Ureter (tissue), 1 donor: ENCODE measurements at places on chromosomes 6 and 20.
A peak's percentile ranks its signal among the peaks of the same experiment; 100 is the strongest.

DNA sequence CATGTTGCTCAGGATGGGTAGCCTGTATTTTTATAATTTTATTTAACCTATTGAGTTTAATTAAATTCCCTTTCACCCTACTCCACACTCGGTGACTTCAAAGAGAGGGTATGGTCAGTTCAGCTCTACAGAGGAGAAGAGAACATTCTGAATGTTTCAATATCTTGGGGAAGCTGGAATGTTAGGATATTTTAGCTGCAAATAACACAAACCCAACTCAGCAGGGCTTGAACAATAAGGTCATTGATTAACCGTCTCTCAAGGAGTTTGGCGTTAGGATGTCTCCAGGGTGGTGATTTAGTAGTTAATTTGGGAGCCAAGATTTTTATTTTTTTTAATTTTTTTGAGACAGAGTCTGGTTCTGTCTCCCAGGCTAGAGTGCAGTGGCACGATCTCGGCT lies 143.6 kb upstream of the SALL4 start:
- DNase-seq = no peak

DNA sequence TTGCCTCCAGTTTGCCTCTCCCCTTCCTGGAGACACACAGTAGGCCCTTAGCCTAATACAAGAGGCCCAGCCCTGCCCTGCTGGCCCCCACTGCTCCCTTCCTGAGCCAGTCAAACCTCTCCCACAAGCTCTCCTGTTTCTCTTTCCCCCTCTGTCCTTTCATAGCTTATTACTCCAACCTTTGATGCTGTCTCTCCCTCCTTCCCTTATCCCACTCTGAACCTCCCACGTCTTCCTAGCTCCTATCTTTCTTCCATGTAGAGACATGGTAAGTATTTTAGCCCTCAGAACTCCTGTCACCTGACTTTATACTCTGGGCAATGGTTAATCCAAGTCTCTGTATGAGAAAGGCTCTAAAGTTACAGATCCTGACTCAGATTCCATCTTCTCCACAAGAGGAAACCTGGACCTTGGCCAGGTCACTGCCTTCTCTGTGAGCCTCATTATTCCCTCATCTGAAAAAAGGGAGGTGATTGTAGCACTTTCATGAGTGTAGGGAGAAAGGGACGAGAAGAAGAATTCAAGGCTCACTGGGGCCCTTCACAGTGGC lies 6.7 kb downstream of the TGIF2 start:
- no peak for DNase-seq

DNA sequence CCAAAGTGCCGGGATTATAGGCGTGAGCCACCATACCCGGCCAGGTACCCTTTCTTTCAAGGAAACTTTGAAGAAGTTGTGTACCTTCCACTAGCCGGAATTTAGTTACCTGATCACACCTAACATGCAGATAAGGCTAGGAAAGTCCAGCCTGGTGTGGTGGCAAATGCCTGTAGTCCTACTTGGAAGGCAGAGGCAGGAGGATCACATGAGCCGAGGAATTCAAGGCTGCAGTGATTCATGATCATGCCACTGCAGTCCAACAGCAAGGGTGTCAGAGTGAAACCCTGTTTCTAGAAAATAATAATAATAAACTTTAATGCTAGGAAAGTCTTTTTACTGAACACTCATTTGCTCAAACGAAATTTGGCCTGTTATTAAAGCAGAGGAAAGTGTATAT lies 21.0 kb downstream of the NFYA start:
- no peak for DNase-seq

DNA sequence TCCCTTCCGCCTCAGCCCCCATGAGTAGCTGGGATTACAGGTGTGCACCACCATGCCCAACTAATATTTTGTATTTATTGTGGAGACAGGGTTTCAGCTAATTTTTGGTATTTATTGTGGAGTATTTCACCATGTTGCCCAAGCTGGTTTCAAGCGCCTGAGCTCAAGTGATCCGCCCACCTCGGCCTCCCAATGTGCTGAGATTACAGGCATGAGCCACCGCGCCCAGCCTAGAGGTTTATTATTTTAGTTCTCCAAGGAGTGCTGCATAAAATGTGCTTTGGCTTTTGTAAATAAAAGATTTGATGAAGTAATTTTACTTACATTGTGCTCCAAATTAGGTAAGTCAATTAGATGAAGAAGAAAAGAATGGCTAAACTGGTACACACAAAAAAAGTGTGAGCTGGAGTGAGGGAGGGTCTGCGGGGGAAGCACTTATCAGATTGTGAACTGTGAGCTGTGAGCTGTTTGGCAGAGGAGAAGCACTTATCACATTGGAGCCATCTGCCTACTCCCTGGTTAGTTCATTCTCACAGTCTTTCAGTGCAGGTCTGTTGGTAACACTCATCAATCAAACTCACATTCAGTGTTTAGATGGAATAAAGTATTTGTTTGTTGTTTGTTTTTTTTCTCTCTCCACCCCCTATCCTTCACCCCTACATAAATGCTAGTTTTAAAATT lies 398.0 kb downstream of the EPHA7 start:
- DNase-seq = no peak

DNA sequence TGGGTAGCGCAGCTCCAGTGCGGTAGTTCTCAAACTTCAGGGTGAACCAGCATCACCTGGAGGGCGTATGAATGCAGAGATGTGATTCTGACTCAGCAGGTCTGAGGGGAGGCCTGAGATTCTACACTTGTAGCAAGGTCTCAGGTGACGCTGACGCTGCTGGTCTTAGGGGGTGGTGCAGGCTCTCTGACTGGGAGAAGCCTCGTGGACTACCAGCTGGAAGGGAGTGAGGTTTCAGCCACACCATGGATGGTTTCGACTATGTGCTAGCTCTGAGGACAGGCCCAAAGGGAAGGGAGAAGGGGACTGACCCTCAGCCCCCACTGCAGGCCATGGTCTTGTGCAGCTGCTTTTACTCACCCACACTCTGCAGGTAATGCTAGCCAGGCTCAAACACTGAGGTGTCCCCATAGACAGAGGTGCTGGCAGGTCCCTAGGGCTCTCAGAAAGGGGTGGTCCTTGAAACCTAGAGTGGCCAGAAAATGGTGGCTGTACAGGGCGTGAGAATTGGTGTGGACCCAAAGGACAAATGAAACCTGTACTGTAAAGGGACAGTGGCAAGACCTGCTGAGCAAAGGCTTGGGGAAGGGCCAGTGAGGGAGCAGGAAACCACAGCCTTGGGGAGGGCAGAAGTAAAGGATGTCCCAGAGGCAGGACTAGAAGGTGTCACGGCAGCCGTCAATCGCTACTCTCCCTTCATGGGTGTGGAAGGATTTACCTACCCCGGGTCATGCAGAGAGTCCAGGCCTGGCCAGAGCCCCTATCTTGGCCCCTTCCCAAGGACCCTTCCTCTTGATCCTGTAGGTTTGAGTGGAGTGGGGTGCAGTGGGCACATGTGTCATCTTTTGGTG lies 52.7 kb downstream of the EBF4 start:
- DNase-seq = no peak

- peak; percentile 49 for DNase-seq
Observed at GRCh38 chr6:134372603-134373281, 54.8 kb upstream of the SGK1 start.

- DNase-seq = no peak
Observed at GRCh38 chr6:115890238-115890637, 170.5 kb downstream of the FRK start.

- DNase-seq = no peak
Observed at GRCh38 chr6:12421596-12421995, 131.4 kb downstream of the EDN1 start.

- no peak for DNase-seq
Observed at GRCh38 chr20:41038149-41038877, 9.7 kb downstream of the TOP1 start.

DNA sequence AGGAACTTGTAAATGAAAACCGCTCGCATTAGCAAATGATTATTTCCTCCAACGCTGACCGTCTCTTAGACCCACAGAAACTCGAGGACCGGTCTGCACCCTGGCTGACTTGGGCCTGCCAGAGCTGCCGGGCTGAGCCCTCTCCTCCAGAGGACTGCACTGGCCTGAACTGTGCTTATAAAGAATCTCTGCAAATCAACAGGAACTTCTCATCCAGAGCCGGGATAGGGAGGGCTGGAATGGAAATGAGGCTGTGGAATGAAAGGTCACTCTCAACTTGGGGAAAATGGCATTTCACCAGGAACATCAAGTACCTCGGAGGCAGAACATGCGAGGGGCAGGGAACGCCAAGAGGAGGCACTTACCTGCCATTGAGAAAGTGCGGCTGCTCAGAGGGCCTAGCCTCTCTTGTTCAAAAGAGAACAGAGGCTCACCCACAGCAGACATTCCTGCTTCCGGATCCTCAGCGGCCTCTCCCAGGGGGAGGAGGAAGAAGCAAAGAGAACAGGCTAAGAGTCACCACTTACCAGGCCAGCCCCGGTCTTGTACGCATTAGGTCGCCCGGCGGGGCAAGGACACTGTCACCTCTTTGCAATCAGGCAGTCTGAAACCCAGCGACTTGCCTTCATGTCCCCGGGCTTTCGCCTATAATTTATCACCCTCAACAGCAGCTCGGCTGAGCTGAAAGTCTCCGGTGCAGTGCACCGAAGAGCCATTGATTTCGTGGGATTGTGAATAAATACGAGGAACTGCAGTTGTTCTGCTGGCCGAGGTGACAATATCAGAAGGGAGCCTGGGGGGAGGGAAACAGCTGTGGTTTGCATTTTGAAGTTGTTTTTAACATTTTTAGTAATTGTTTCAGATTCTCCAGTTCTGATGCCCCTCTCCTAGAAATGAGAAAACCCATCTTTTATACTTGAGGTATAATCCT lies 37.6 kb downstream of the ZMYND8 start:
- peak; percentile 80 for DNase-seq

GRCh38 chr20:16455324-16455723 lies 117.9 kb downstream of the KIF16B start:
- DNase-seq = no peak

DNA sequence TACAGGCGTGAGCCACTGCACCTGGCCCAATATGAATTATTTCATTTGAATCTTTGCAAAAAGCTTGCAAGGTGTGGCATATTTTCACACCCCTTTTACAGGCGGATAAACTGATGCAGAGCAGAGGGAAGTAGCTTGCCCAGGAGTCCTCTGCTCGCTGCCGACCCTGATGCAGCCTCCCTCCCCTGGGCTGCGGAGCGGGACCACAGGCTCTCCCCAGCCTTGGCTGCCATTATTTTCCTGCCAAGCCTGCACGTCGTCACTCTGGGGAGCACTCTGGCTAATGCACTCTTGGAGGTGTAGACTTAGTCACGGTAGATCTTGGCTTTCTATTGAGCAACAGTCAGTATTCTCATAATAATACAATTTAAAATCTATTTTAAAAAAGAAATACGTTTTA lies 34.8 kb upstream of the DACT2 start:
- no peak for DNase-seq

DNA sequence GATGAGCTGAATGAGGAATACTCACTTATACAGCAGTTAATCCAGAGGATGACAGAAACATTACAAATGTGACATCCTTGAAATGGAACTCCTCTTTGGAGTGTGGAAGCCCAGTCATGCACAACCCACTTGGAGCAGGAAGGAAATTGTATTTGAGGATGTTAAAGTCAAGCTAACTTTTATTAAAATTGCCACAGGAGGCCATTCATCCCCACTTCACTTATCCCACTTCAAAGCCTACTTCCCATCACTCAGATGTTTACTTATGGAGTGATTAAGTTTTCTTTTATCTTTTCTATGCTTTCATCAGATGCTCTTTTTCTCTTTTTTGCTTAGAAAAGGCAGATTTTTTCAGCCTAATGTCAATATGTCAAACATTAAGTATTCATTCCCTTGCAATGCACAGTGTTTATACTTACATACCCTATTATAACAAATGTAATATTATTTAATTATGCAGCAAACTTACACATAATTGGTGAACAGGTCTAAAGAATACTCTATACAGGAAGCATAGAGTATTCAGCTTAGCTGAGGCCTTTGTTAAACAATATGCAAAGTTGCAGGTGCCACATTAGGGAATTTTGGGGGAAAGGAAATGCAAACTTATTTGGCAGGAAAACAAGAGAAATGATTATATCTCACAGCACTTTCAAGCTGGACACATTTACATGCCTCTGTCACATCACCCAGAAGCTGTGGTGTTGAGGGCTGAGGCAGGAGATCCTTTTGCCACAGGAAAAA lies 148.9 kb downstream of the KHDC1L start:
- no peak for DNase-seq

- no peak for DNase-seq
Observed at GRCh38 chr6:99641270-99641669, 34.6 kb downstream of the PRDM13 start.
